ENCODE measurements at places on chromosomes 5 and 9. TPM values are rescaled to one million over a fixed set of nuclear protein-coding genes. Genes with fewer than 3 reads are reported as not detected.

Gene ARHGEF28
- 60.2 TPM for polyA plus RNA-seq

Gene SOX30
- 0.58 TPM for polyA plus RNA-seq

Gene HSPA5
- polyA plus RNA-seq = 421 TPM

Gene TAF7
- 157 TPM for polyA plus RNA-seq

Gene SPATA31D3
- polyA plus RNA-seq = not detected

Gene FAM200C
- 13.1 TPM for polyA plus RNA-seq

Gene ATP10B
- 0.83 TPM for polyA plus RNA-seq

Gene PRDM9
- polyA plus RNA-seq = not detected

Gene FSD1L
- polyA plus RNA-seq = 7.4 TPM

Gene CYSTM1
- 72.4 TPM for polyA plus RNA-seq

Gene NOP16
- 31.5 TPM for polyA plus RNA-seq

Gene BTNL3
- polyA plus RNA-seq = 0.09 TPM

Gene ANKRD18B
- polyA plus RNA-seq = 0.34 TPM

Gene NUTM2F
- polyA plus RNA-seq = not detected

Gene ERAP2
- 17.7 TPM for polyA plus RNA-seq

DNA sequence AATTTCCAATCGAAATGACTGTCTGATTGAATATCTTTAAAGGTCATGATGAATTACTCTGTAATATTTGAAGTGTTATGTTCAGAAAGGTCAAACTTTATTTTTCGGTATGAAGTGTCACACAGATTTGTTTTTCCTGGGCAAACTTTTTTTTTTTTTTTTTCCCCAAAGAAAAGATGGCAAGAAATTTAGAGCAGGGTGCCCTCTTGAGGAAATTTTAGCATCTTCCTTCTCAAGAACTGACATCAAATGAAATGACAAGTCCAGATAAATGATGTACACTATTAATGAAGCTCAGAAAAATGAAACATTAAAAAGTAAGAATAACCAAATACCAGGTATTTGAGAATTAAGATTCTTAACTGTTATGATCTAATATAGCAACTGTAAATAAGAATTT, 123.6 kb downstream of the INVS start:
- peak; percentile 9 for DNase-seq

- no peak for DNase-seq
These were observed 134.6 kb upstream of the ANKRD55 start for GRCh38 chr5:56367748-56368147.

DNA sequence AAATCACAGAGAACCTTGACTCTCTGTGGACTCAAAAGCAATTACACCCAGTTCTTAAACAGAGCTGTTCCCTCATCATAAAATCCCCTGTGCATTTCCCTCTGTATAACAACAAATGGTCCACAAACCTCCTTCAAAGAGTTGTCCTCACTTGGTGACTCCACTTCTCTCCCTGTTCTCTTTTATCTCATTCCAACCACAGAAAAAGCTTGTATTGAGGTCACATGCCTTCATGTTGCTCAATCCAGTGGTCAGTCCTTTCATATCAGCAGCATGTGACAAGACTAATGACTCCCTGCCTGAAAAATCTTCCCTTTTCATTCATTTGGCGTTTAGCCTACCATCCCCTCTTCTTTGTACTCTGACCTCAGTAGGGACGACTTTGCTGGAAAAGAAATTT, 158.0 kb downstream of the DEPDC1B start:
- DNase-seq = no peak

DNA sequence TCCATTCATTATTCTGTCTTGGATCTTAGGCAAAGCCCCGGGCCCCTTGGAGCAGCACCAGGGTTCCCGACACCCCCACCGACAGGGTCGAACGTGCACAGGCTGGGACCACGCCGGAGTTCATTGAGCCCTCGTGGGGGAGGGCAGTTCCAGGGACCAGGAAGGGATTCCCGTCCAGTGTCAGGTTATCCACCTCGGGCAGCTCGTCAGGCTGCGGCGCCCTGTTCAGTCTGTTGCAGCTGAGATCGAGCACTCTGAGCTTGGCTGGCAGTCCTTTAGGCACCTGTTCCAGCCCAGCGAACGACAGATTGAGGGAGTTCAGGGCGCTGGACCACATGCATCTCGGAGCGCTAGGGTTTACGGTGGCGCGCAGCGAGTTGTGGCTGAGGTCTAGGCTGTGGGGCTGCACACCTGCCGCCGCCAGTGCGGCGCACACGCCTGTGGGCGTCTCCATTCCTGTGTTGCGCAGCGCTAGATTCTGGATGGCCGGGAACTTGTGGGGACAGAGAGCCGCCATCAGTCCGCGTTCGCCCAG, 1.1 kb downstream of the CD14 start:
- peak; percentile 37 for DNase-seq

DNA sequence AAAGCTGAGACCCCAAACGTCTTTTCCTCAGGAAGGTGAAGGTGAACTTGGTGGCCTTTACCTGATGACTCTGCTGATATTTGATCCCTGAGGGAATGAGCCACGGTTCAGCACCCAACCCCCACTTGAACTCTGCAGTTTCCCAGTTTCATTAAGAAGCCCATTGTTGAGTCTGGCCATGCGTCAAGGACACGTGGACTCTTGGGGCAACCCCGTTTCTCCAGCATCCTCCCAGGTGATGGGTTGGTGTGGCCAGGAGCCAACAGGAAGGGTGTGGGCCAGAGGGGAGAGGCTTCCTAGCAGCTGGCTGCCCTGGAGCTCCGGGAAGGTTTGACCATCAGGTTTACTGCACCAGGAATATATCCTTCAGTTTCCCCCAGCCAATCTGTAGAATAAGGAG, 59.5 kb upstream of the GNE start:
- DNase-seq = peak; percentile 50

- DNase-seq = no peak
These were observed 32.2 kb upstream of the TJP2 start for GRCh38 chr9:69141851-69142250.

GRCh38 chr9:79574136-79574535, 2.4 kb downstream of the TLE4 start:
- no peak for DNase-seq

DNA sequence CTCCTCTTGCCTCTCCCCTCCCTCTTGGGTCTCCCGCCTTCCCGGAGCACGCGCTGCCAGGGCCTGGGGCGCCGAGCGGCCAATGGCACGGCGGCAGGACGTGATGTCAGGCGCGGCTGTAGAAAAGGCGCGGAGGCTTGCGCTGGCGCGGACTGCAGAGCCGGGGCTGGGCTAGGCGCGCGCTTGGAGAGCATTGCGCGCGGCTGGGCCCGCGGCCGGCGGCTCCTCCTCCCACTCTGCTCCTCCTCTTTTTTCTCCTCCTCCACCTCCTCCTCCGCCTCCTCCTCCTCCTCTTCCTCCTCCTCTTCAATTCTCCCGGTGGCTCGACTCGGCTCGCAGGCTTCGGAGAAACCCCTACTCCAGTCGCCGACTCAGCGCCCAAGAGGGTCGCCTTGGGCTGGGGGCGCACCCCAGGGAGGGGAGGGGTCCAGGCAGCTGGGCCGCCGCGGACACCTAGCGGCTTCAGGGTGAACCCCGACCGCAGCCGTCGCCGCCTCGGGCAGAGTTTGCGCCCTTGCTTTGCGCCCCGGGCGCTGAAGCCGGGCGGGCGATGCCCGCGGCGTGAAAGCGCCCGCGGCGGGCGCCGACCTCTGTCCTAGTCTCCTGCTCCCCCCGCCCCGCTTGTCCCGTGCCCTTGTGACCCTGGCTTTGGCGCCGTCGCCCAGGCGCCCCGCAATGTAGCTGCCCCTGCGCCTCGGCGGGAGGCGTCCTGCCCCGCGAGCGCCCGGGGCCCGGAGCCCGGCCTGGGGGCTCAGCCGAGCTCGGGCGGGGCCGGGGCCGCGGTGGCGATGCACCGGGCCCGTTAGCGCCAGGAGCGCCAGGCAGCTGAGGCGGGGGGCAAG, at the start of gene LHX2:
LHX2 (plus strand) TSS at position 309 of the 842 bp plus-strand sequence. CDS start 581 bp downstream, outside the sequence.
- peak; percentile 83 for DNase-seq

- no peak for DNase-seq
These were observed 431 bp downstream of the BNC2 start for GRCh38 chr9:16869882-16870595.

- DNase-seq = no peak
These were observed 484.9 kb downstream of the PTPRD start for GRCh38 chr9:10127867-10128266.

- no peak for DNase-seq
These were observed 1.9 kb downstream of the JADE2 start for GRCh38 chr5:134527156-134527960.

GRCh38 chr5:157216391-157217142, 35.9 kb downstream of the ITK start:
- DNase-seq = no peak

DNA sequence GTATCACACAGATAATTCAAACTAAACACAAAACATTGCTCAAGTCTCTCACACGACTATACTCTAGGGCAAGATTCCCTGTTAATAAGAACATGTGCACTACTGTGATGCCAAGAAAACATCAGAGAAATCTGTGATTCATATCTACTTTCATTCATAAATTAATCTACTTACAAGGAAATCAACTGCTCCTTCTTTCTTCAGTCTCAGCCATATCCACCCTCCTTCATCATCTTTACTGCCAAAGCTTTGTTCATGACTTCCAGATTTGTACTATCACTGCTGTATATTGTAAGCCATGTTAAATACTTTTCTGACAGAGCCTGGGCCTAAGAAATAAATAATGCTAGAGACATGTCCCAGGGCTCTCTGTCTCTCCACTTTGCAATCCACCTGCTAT, 35.1 kb downstream of the CTNNAL1 start:
- no peak for DNase-seq

- DNase-seq = no peak
These were observed 10.3 kb downstream of the POLK start for GRCh38 chr5:75522025-75522424.

- DNase-seq = no peak
These were observed 158.6 kb downstream of the GLIS3 start for GRCh38 chr9:4141296-4141695.

GRCh38 chr9:113621980-113622379, 158.5 kb downstream of the RGS3 start:
- DNase-seq = no peak

DNA sequence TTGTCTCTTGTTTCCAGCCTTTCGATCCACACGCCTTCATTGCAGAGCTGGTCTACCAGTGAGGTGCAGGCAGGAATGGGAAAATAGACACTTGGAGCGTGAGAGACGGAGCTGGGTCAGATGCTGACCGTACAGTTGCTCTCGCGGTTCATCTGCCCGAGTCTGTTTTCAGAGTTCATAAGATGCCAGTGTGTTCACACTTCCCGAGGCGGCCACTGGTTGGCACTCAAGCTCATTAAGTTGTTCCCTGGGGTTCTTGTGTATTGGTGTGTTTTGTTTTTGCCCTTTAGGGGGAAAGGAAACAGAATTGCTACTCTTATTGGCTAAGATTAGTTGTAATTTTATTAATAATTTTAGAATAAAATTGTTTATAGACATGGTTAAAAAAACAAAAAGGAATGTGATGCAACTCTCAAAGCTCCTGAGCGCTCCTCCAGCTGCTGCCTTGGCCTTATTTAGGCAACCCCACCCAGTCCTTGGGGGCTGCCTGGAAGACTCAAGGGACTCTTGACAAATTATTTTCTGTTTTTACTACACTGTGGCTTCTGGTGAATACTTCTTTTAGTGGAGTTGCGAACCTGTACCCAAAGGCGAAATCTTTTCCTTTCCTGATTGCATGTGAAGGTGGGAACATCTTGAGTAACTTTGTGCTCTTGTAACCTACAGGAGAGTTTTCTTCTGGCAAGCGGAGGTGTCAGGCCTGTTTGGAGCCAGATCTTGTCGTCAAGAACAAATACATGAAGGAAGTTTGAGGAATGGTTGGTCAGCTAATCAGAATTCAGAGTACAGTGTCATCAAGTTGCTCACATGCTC, 146.1 kb downstream of the MAST4 start:
- DNase-seq = no peak

DNA sequence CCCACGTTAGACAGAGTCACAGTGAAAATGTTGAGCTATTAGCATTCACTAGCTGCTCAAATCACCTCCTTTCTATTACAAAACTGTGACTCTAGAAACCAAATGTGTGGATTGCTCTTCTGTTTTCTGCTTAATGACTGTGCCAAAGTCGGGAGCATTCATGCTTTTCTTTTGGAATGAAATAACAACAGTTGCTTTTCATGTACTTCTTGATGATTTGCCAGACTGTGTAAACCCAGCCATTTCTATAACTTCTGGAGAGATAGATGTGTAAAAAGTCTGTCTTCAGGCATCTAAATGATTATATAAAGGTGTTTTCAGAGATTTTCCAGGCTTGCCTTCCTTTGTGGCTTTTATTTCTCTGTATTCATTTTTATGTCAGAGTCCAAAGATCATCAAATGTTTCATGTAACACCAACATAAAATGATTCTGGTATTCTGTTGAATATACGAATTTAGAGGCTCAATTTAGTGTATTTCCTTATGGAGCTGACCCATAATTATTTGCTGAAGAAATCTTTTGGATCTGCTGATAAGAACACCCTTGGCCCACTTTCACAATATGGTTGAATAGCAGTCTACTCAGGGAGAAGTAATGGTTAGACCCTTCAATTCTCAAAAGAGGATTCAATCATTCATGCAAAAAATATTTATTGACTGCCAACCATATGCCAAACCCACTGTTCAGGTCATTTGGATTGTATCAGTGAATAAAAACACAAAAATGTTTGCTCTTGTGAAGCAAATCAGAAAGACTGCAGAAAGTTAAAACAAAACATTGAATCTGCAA, 581.2 kb downstream of the CDH18 start:
- no peak for DNase-seq

GRCh38 chr5:109654455-109654854, 35.3 kb upstream of the MAN2A1 start:
- DNase-seq = no peak

GRCh38 chr5:134458234-134459009, 46.7 kb upstream of the CDKN2AIPNL start:
- no peak for DNase-seq

DNA sequence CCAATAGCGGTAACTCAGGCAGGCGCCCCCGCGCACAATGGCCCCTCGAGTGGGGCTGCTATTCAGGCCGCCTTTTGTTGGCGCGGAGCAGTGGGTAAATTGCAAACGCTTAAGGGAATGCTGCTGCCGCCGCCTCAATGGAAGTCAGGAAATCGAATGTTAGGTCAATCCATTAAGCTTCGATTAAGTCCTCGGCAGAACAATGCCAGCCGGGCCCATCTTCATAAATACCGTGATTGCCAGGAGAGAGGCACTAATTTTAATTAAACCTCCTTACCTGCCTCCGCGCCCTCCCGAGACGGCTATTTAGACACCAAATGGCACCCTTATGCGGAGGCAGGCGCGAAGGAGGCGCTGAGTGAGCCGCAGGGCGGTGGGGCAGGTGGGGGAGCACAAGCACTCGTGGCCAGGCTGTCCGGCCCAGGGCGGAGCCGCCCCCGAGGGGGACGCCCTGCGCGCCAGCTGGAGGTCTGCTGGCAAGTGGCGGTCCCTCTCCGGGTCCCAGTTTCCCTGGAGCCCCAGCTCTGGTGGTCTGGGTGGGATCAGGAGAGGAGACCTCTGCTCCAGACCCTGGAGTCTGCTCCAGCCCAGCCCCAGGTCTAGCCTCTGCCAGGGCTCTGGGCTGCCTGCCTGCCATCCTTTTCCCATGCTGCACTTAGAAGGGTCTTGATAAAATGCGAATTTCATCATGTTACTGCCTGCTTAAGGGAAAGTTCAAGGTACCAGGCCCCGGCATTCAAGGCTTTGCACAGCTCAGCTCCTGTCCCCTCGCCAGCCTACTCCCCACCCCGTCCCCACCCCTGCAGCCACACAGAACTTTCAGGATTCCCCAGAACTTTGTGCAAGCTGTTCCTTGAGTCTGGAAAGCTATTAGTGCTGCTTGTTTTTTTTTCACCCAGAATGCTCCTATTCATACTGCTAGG, 19.7 kb downstream of the NR5A1 start:
- no peak for DNase-seq
